ENCODE measurements at places on chromosomes 7 and 10.

- DNase-seq = no peak
These were observed 145.9 kb downstream of the SH3PXD2A start for GRCh38 chr10:103709341-103709920.

- DNase-seq = peak; percentile 16
These were observed 17.3 kb downstream of the VWDE start for GRCh38 chr7:12386313-12386740.

DNA sequence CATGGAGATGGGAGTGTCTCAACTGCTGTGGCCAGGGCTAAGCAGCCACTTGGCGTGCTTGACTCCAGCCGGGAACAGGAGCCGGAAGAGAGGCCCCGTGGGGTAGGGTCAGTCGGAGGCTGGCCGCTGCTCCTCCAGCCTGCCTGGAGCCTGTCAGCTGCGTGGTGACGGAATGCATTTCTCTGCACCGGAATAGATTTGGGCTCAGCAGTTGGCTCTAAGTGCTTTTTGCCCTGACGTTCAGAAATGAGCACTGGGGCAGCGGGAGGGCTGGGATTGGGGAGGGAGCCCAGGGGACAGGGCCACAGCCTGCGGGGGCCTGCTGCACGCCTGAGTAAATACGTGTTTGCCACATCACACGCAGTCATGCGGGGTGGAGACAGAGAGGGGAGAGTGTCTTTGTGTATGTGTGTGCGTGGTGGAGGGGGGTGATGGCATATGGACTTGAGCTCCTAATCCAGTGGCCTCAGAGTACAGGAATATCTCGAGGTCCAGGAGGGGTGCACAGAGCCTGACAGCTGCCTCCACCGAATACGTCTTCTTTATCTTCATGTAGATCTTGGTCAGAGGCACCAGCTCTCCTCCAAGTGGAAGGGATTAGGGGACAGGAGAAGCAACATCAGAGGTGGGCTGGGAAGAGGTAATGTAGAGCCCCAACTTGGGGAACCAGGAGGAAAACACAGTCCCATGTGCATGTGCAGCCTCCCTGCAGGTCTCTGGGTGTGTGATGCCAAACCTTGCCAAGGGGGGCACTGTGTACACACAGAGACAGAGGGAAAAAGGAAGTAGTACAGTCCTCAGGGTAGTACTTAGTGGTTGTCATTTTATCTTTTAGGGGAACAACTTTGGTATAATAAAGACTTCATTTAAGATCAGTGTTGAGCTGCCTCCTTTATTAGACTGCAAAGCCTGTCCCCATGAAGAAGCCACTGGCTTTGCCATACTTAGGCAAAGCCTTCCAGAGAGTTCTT is 151.4 kb downstream of the CDH23 start:
- no peak for DNase-seq

GRCh38 chr10:27696466-27696865 is 49.2 kb downstream of the MKX start:
- DNase-seq = no peak

DNA sequence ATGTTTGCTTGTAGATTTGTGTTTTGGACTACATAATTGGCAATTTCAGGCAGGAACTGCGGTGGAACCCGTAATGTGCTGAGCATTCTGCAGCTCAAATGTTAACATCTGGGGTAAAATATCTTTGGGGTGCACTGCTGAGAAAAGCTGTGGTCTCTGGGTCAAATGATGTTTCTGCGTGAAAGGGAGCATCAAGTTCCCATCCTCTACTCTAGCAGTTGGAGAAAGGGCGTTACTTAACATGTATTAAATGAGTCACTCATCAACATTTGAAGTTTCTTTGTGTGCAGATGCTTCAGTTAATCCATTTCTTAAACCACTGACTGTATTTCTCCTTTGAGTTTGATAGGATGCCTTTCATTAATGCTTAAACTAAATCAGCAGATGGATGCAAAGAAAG is 273.1 kb upstream of the PITRM1 start:
- DNase-seq = no peak

DNA sequence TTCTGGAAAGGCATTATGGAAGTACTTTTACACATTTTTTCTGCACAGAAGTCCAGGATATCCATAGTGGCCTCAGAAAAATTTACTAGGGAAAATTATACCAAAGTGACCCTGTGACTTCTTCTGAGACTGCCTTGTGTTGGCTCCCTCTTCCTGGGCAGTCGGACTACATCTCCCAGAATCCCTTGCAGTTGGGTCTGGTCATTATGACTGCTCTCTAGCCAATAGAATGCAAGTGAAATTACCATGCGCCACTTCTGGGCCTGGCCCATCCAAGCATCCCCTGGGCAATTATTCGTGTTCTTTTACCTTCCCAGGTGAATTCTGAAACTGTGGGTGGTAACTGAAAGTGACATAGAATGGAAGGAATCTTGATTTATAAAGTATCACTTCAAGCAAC is 430.9 kb downstream of the ACTR3B start:
- DNase-seq = peak; percentile 31

DNA sequence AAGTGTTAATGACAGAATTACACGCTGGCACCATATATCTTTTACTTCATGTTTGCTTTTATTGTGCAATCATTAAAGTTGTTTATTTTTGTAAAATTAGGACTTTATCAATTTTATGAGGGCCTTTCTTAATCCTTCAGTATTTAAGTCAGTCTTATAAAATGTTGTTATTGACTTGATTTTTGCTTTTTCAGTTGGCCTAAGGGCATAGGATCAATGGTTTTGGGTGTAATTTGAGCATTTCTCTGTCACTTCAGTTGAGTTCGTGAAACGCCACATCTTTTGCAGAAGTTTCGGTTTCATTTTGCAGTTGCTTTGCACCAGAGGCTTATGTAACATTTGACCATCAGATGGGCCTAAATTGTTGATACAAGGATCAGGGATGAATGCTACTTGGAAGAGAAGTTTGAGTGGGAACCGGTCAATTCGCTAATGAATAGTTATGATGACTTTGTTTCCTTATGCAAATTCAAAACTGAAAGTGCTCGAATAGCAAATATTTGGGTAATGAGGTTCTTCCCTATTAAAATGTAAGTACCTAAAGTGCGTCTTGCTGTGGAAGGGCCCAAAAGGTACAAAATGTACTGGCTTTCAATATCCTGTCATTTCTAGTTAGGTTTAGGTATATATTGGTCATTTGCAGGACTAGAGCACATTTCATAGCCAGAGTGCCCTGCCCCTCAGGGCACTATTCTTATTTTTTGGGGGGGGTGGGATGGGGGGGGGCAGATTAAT is 340.9 kb downstream of the LRMDA start:
- no peak for DNase-seq

- DNase-seq = no peak
These were observed 143.7 kb downstream of the DYNC2I1 start for GRCh38 chr7:159000070-159000469.

DNA sequence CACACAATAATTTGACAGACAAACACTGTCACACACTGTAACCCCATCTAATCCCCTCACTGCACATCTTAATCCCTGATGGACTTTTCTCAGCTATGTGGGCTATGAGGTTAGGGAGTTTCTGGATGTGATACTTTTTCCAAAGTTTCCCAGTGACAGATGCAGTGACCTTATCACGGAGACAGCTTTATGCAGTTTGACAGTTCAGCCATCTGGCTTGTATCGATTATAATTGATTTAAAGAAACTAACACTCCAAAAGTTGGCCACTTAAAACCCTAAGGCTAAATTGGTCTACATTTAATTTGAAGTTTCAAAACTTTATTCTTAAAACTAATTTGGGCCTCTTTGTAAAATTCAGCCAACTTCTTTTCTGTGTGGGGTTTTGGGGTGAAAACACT is 196.7 kb downstream of the SDK1 start:
- no peak for DNase-seq

DNA sequence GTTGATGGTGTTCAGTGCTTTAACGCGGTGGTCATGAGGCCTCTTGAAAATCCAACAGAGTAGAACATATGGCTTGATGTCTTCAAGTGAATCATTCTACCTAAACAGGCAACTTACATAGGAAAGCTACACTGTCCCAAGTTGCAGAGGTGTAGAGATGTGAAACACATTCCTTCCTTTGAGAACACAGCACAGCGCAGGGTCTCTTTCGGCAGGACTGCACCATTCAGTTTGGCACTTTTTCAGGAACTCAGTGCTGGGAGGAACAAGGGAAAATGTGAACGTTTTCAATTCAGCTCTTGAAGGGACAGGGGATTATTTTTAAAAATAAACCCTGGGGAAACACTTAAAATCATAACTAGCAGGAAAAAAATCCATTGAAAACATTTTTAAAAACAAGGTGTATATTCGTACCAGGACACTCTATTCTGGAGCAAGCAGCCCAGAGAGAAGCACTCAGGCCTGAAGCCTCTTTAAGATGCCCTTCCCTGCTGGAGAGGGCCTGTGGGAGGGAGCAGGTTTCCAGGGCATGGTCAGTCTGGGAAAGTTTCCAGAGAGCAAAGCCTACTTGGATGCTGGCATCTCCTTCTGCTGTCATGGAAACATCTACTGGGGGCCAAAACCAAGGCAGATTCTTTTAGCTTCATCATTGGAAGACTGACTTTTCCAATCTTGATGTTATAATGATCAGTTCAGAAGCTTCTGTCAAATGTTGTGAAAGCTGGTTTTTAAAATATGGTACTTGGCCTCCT is 60.4 kb upstream of the NPVF start:
- no peak for DNase-seq
